ENCODE measurements at places on chromosomes 2 and 18. TPM values are rescaled to one million over a fixed set of nuclear protein-coding genes. Genes with fewer than 3 reads are reported as not detected.

The EVX2 gene
- polyA plus RNA-seq = not detected

The CCDC178 gene
- polyA plus RNA-seq = not detected

The FEV gene
- polyA plus RNA-seq = not detected

The MFSD2B gene
- not detected for polyA plus RNA-seq

The HOXD12 gene
- not detected for polyA plus RNA-seq

DNA sequence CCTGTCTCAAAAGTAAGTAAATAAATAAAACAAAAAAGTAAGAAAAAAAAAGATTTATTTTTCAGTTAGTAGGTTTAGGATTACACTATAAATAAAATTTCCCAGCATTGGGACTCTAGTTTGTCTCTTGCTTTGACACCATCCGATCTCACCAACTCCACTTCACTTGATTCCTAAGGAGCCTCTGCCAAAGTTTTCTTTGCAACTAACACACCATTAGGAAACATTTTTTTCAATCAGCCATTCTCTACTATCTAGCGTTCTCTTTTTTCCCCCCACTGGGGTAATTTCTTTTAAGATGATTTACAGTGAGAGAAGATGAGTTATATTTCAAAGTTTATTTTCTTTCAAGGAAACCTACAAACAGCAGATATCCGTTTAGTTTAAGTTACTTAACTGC is 10.6 kb upstream of the NEMP2 start:
- no peak for DNase-seq

- no peak for DNase-seq
Observed at GRCh38 chr2:60350791-60351190, 202.7 kb downstream of the BCL11A start.

- DNase-seq = no peak
Observed at GRCh38 chr2:238899386-238899785, 51.5 kb downstream of the TWIST2 start.

- no peak for DNase-seq
Observed at GRCh38 chr2:229003256-229003655, 267.8 kb downstream of the PID1 start.

GRCh38 chr2:181614874-181615638 is 41.8 kb downstream of the CERKL start:
- DNase-seq = no peak

DNA sequence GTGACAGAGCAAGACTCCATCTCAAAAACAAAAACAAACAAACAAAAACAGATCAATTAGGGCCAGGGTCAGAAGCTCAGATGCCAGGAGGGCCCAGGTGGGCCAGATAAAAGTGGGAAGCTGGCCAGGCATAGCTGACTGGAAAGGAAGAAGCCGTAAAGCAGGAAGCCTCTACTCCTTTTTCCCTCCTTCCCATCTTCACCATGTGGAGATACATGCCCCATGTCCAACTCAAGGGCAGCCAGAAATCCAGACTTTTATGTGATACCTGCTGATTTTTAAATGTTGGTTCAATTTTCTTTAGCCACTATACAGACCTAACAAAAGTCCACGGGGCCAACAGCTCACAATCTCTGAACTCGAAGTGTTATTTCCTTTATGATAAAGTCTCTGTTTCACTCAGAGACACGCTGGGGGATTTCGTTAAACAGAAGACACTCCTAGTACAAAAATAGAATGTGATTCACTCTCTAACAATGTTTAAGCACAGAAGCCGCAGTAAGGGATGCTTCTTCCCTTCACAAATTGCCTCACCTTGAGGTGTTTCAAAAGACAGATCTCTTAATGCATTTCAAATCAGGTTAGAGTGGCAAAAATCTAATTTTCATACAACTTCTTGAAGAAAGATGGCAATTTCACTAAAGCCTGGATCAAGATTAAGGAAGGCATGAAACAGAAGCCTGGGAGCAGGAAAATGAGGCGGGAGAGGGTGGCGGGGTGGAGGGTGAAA is 14.0 kb downstream of the TMEM247 start:
- DNase-seq = no peak

DNA sequence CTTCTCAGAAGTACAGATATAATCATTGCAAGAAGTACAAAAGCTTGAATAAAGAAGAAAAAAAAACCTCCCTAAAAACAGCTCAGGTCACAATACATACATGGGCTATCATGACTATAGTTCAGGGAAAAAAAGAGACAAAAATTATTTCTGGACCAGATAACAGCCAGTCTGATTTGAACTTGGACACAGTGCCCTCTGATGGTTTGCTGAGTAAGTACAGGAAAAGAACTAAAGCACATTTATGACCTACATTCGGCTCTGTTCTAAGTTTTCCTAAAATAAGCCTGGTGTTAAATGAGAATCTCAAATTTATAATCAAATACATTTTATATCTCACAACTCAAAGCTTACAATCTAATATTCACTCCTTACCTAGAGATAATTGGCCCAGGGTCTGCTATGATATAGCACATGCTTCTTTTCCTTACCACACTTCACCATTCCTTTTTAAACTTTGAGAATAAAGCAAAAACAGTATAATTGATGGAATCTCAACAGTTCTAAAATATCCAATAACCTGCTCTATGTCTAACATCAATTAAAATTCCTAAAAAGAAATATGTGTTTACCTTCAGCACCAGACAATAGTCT is 81.1 kb downstream of the RAPH1 start:
- DNase-seq = peak; percentile 43

DNA sequence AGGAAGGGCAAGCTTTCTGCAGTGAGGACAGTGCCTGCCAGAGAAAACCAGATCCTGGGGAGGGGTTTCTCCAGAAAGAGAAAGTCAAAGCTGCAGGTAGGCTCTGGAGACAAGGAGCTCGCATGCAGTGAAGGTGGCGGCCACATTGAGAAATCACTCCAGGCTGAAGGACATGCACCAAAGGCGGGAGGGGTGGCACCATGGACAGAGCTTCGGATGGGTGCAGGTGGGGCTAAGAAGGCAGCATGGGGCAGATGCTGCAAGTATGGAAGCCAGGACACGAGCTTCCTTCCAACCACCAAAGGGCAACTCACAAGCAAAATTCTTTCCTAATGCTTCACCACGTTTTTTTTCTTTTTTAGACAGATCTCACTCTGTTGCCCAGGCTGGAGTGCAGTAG is 104.4 kb upstream of the SLC35G4 start:
- DNase-seq = no peak

GRCh38 chr2:231930593-231931281 is 4.5 kb upstream of the NPPC start:
- no peak for DNase-seq

- no peak for DNase-seq
Observed at GRCh38 chr2:218032336-218033171, 29.8 kb upstream of the TNS1 start.

DNA sequence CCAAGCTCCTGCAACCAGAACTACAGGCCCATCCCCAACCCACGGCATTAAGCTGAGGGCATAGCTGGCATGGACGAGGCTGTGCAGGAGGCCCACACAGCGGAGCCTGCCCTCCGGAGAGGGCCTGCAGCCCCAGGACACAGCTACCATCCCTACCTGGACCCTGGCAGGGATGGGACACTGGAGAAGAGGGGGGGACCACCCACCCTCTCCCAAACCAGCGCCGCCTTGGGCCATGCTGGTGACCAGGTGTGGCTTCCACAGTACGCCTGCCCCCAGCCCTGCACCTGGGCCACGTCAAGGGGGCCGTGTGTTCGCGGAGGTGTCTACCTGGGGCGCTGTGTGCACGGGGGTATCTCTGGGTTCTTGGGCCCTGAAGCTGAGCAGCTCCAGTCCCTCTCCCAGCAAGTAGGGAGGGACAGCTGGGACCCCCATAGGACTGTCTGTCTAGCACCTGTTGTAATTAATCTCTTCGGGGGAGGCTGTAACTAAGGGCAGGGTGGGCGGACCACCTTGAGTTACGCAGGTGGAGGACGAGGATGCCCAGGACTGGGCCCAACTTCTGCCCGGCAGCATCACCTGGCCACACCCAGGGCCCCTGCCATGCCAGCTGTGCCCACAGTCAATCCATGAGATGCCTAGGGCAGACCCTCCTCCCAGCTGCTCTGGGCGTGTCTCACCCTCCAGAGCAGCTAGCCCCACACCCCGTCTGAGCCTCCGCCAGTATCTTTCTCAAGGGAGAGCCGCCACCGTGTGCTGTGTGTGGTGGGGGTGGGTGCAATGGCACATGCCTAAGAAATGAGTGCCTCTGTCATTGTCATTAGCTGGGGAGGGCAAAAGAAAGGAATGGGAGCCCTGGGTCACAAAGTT is 18.3 kb downstream of the HS6ST1 start:
- DNase-seq = no peak

DNA sequence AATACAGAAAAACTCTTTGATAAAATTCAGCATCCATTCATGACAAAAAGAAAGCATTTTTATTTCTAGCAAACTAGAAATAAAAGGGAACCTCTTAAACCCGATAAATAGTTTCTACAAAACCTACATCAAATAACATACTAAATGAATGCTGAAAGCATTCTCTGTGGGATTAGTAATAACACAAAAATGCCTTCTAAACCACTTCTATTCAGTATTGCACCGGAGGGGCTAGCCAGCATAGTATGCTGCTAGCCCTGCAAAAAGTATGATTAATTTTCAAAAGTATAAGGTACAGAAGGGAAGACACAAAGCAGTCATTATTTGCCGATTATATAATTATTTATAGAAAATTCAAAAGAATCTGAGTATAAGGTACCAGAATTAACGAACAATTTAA is 145.2 kb downstream of the DTNB start:
- DNase-seq = no peak

GRCh38 chr2:72156872-72157271 is 9.2 kb upstream of the CYP26B1 start:
- no peak for DNase-seq

DNA sequence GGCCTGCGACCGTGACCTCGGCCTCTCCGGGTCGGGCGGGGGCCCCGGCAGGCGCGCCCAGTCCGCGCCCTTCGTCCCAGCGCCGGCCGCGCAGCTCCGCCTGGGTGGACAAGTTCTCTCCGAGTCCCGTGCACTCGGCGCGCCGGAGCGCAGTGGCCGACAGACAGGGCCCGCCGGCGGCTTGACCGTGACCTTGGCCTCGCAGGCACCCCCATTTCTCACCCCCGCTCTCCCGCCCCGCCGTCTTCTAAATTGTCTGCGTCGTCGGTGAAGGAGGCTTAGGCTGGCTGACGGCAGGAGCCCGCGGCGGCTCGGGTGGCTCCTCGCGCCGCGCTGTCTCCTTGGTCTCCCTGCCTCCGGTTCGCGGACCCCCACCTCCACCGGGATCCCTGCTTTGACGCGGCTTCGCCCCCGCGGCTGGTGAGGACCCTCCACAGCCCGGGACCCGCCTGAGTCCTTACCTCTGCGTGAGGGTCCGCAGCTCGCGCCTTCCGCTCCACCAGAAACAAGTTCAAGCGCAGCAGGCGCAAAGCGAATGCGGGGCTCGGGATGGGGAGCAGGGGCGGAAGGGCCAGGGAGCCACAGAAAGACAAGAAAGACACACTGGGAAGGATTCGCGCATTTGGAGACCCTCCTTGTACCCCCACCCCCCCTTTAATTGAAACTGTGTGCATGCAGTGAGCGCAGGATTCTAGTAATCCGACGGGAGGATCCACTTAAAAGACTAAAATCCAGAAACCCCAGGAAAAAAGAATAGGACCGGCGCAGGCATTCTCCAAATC is 4.0 kb downstream of the PTGR3 start:
- no peak for DNase-seq

GRCh38 chr2:54206596-54206995 is 49.4 kb downstream of the TSPYL6 start:
- DNase-seq = no peak

- no peak for DNase-seq
Observed at GRCh38 chr2:72757177-72757775, 68.6 kb downstream of the EXOC6B start.

DNA sequence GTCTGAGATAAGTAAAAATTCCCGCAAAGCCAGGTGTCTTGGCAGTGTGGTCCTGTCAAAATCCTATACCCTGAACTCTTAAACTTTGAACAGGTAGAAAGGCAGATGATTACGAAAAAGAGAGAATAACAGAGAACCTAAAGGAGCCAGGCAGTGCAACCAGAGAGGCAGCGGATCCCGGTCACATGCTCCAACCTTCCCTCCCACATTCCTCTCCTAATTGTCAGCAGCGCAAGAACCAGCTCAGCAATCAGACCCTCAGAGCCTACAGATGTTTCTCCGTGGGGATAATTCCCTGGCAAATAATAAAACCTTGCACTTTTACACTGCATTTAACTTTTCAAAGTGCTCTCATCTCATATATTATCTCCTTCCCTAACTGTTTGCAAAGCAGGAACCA is 124.8 kb downstream of the EPHA4 start:
- DNase-seq = no peak
